Naive B cell (primary cell): ENCODE measurements at places on chromosomes 7 and 10. TPM values are rescaled to one million over a fixed set of nuclear protein-coding genes. Genes with fewer than 3 reads are reported as not detected.
A peak's percentile ranks its signal among the peaks of the same experiment; 100 is the strongest.

Gene VWDE
- polyA plus RNA-seq, result not detected

Gene PVRIG
- polyA plus RNA-seq, result 59.1 TPM

Gene TSPAN15
- polyA plus RNA-seq, result not detected

Gene TFR2
- polyA plus RNA-seq, result not detected

Gene ZNF503
- polyA plus RNA-seq, result not detected

- no peaks in the 10 kb centered on the region for H3K27me3 ChIP-seq
- no peak for DNase-seq
- H3K27ac ChIP-seq, result no peak overlapping the region
- H3K4me1 ChIP-seq, result peaks cover 31% of the 10 kb centered on the region
Measured at GRCh38 chr10:14623931-14624330, 150.8 kb downstream of the FAM107B start.

- H3K4me1 ChIP-seq, result no peaks in the 10 kb centered on the region
- H3K36me3 ChIP-seq, result no peaks in the 10 kb centered on the region
- H3K4me3 ChIP-seq, result no peak overlapping the region
- no peak for DNase-seq
- H3K27ac ChIP-seq, result no peak overlapping the region
Measured at GRCh38 chr7:80937336-80937735, 18.5 kb upstream of the SEMA3C start.

GRCh38 chr7:131654668-131655326, 98.4 kb upstream of the PODXL start:
- no peaks in the 10 kb centered on the region for H3K36me3 ChIP-seq
- H3K4me3 ChIP-seq, result no peak overlapping the region
- H3K4me1 ChIP-seq, result peaks cover 9% of the 10 kb centered on the region
- DNase-seq, result peak; percentile 70
- H3K27ac ChIP-seq, result no peak overlapping the region

GRCh38 chr7:150944066-150945042, 33.8 kb downstream of the KCNH2 start:
- no peak overlapping the region for H3K27ac ChIP-seq
- no peak overlapping the region for H3K4me3 ChIP-seq
- no peaks in the 10 kb centered on the region for H3K36me3 ChIP-seq
- H3K27me3 ChIP-seq, result peaks cover 51% of the 10 kb centered on the region

DNA sequence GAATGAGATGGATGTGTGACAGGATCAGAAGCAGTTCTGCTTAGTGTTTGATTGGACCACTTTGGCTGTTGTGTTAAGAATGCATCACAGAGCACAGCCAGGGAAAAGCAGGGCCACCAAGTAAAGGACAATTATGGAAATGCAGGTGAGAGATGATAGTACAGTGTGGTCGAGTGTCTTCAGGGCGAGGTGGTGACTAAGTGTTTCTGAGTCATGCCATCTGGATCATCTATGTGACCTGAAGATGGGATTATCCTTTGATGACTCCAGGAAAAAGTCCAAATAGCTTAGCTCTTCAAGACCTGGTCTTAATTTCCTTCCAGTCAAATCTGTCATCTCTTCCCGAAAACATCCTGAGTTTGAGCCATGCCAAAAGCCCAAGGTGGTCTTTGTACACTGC, 523.2 kb upstream of the IGFBP3 start:
- no peaks in the 10 kb centered on the region for H3K27me3 ChIP-seq
- no peaks in the 10 kb centered on the region for H3K36me3 ChIP-seq
- no peak for DNase-seq
- no peak overlapping the region for H3K4me3 ChIP-seq

- H3K4me3 ChIP-seq, result no peak overlapping the region
- no peaks in the 10 kb centered on the region for H3K4me1 ChIP-seq
- H3K27ac ChIP-seq, result no peak overlapping the region
- no peaks in the 10 kb centered on the region for H3K27me3 ChIP-seq
- no peak for DNase-seq
- no peaks in the 10 kb centered on the region for H3K36me3 ChIP-seq
Measured at GRCh38 chr7:83769407-83769806, 120.5 kb upstream of the SEMA3E start.

GRCh38 chr10:128373071-128373749, 247.0 kb upstream of the MKI67 start:
- no peaks in the 10 kb centered on the region for H3K4me1 ChIP-seq
- DNase-seq, result no peak
- peaks cover 6% of the 10 kb centered on the region for H3K27me3 ChIP-seq
- H3K4me3 ChIP-seq, result no peak overlapping the region
- no peaks in the 10 kb centered on the region for H3K36me3 ChIP-seq

GRCh38 chr10:2990764-2991163, 76.6 kb upstream of the PFKP start:
- peaks cover 14% of the 10 kb centered on the region for H3K36me3 ChIP-seq
- no peak overlapping the region for H3K27ac ChIP-seq
- peaks cover 12% of the 10 kb centered on the region for H3K27me3 ChIP-seq
- H3K4me1 ChIP-seq, result peaks cover 18% of the 10 kb centered on the region

GRCh38 chr10:100999742-101000126, at the start of gene LZTS2:
Gene LZTS2 (plus strand): TSS chr10:100999808. CDS start chr10:101002539, 2,731 bp downstream.
- peak within 1 kb of the TSS; percentile 92 for H3K4me3 ChIP-seq
- DNase-seq, result no peak
- no peaks in the 10 kb centered on the region for H3K27me3 ChIP-seq
- H3K27ac ChIP-seq, result peak within 1 kb of the TSS; percentile 99

- no peak overlapping the region for H3K4me3 ChIP-seq
- peaks cover 7% of the 10 kb centered on the region for H3K4me1 ChIP-seq
- no peak for DNase-seq
- no peak overlapping the region for H3K27ac ChIP-seq
- no peaks in the 10 kb centered on the region for H3K27me3 ChIP-seq
Measured at GRCh38 chr10:87545783-87546182, 41.1 kb downstream of the MINPP1 start.

DNA sequence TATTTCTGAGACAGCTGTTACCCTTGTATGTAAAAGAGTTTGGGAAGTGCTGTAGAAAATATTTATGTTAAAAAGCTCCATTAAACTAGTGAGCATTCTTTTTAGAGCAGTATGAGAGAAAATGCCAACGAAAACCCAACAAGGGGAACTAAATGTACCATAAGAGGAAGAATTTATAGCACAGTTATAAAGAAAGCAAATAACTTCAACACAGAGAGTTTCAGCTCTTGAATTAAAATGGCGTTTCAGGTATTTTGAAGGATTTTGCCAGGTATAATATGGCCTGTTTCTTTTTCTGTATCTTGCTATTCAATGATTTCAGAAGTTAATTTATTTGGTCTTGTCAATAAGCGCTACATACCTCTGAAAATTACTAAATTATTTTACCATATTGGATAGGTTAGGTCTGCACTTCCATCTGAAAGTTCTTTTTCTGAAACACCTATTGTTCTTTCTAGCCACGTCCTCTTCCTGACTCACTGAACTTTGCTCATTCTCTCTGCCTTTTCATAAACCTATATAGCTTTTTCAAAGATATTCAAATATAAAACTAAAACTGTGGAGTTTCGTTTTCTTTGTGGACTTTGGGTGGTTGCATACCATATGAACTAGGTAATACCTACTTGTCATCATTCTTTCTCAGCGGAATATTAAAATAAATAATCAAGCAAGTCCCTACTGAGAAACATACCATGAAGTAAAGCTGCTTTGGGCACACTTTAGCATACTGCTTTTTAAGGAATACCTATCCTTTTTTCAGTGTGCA, 136.1 kb downstream of the SEMA3A start:
- no peaks in the 10 kb centered on the region for H3K27me3 ChIP-seq
- H3K27ac ChIP-seq, result no peak overlapping the region
- DNase-seq, result no peak
- no peaks in the 10 kb centered on the region for H3K36me3 ChIP-seq
- no peak overlapping the region for H3K4me3 ChIP-seq

DNA sequence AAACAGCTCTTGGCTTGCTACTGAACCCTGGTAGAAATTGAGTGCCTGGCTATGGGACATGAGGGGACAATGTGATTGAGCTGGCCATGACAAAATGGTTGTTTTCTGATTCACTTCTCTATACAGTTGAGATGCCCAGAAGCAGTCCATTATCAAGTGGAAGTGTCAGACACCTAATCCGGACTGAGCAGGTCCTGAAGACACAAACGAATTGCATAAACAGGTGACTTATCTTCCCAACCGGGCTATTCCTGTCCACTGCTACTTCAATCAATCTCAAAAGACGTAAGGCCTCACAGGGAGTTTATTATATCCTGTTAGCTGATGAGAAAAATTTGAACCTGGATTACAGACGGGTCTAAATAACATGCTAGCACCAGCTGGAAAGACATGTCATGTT, 105.5 kb upstream of the WAC start:
- peaks cover 18% of the 10 kb centered on the region for H3K27me3 ChIP-seq
- H3K36me3 ChIP-seq, result no peaks in the 10 kb centered on the region
- DNase-seq, result no peak

- H3K4me3 ChIP-seq, result no peak overlapping the region
- H3K4me1 ChIP-seq, result peaks cover 4% of the 10 kb centered on the region
- no peak for DNase-seq
- H3K27ac ChIP-seq, result no peak overlapping the region
- peaks cover 6% of the 10 kb centered on the region for H3K36me3 ChIP-seq
Measured at GRCh38 chr7:23685731-23686130, 5.7 kb downstream of the FAM221A start.
